ENCODE measurements at places on chromosomes 4 and X. TPM values are rescaled to one million over a fixed set of nuclear protein-coding genes. Genes with fewer than 3 reads are reported as not detected.

Gene ATP2B3
- 0.07 TPM for total RNA-seq

GRCh38 chr4:40246938-40247337, 50.1 kb downstream of the RHOH start:
- no peak overlapping the region for H3K4me3 ChIP-seq
- no peaks in the 10 kb centered on the region for H3K4me1 ChIP-seq
- no peaks in the 10 kb centered on the region for H3K27me3 ChIP-seq
- H3K36me3 ChIP-seq, result no peaks in the 10 kb centered on the region
- no peak overlapping the region for H3K27ac ChIP-seq

Gene TBC1D8B
- 7.3 TPM for total RNA-seq

- no peaks in the 10 kb centered on the region for H3K27me3 ChIP-seq
- H3K4me1 ChIP-seq, result no peaks in the 10 kb centered on the region
- H3K36me3 ChIP-seq, result no peaks in the 10 kb centered on the region
- no peak overlapping the region for H3K27ac ChIP-seq
Measured at GRCh38 chrX:3576886-3577501, 136.5 kb downstream of the PRKX start.

DNA sequence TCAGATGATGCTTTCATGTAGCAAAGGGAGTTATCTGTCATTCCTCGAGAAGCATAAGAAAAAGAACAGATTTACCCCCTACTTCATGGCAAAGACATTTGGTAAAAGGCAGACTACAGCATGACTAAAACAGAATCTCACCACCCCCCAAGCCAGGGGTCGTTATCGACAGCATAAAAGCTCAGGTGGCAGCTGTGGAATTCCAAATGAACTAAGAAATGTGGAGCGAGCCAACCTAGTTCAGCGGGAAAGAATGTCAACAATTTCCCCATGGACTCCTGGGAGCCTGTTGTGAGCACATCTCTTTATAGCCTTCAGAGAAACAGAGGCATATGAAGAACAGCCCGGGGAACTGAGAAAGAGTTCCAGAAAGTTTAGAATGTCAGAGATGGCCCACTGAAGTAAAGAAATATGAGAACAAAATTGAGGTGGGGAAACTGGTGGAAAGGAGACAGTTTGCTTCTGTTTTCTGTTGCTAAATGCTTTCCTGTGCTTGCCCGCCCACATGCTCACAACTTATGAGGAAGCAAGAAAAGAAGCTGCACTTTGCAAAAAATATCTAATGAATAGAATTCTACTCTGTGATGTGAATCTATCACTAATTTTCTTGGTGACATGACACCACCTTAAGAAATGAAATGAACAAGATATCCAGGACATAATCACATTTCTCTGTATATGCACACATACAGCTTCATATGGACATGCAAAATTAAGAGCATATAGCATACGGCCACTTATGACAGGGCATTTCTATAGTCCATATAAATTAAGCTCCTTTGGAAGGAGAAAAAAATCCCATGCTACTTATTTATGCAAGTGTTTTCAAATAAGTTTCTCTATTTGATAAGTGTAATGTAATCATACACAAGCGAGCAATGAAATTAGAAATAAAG, 135.3 kb upstream of the MID1 start:
- H3K4me1 ChIP-seq, result no peaks in the 10 kb centered on the region
- DNase-seq, result no peak
- H3K36me3 ChIP-seq, result no peaks in the 10 kb centered on the region
- no peak overlapping the region for H3K4me3 ChIP-seq
- H3K27me3 ChIP-seq, result no peaks in the 10 kb centered on the region

Gene NXF2
- not detected for total RNA-seq

- H3K4me3 ChIP-seq, result no peak overlapping the region
- H3K27me3 ChIP-seq, result no peaks in the 10 kb centered on the region
- H3K27ac ChIP-seq, result no peak overlapping the region
- no peaks in the 10 kb centered on the region for H3K4me1 ChIP-seq
Measured at GRCh38 chrX:130669233-130669632, 233.8 kb downstream of the ENOX2 start.

Gene FATE1
- total RNA-seq, result not detected

- H3K36me3 ChIP-seq, result no peaks in the 10 kb centered on the region
- no peak overlapping the region for H3K4me3 ChIP-seq
- no peaks in the 10 kb centered on the region for H3K4me1 ChIP-seq
Measured at GRCh38 chr4:177323416-177323815, 13.7 kb downstream of the NEIL3 start.

Gene NIPAL1
- 11.9 TPM for total RNA-seq

GRCh38 chrX:68599256-68600152, 48.0 kb upstream of the STARD8 start:
- H3K27ac ChIP-seq, result no peak overlapping the region
- H3K4me1 ChIP-seq, result no peaks in the 10 kb centered on the region
- H3K36me3 ChIP-seq, result no peaks in the 10 kb centered on the region
- no peak for DNase-seq
- no peak overlapping the region for H3K4me3 ChIP-seq

Gene PDGFRA
- total RNA-seq, result 25.6 TPM

Gene NDNF
- total RNA-seq, result 0.56 TPM

DNA sequence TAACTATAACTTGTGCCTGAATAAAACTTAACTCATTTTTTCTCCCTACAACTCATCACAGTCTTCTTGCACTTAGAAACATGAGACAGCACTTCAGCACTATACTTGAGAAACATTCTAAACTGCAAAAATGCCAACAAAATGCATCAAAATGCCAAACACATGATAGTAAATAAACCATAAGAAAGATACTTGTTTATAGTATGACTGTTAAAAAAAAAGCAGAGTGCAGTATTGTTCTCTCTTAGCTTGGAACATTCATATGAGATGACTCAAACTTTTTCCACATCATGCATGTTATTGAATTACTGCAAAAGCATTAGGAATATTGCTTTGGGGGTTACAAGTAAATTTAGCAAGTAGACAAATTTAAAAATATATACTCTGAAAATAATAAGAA, 135.7 kb upstream of the ANXA10 start:
- no peak overlapping the region for H3K4me3 ChIP-seq
- DNase-seq, result no peak
- no peak overlapping the region for H3K27ac ChIP-seq
- H3K36me3 ChIP-seq, result no peaks in the 10 kb centered on the region
- H3K4me1 ChIP-seq, result no peaks in the 10 kb centered on the region

- H3K4me1 ChIP-seq, result no peaks in the 10 kb centered on the region
- no peak overlapping the region for H3K4me3 ChIP-seq
- H3K36me3 ChIP-seq, result no peaks in the 10 kb centered on the region
- no peak for DNase-seq
Measured at GRCh38 chr4:3771164-3771809, 5.1 kb downstream of the ADRA2C start.

Gene GJB1
- 120 TPM for total RNA-seq

DNA sequence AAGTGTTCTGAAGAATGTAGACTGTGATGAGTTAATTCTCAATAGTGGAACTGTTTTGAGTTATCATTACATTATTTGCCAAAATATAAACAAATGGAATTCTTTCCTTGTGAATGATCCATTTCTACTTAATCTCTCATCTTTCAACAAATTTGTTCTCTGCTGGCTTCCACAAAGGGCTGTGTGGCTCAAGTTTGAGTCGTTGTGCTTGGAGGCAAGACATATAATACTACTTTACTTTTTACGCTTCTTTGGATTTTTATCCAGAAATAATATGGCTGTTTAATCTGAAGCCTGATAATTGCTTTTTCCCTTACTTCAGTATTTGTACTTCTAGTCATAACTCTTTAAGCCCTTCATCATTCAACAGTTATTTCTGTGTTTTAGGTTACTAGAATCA, 169.5 kb downstream of the ARHGAP10 start:
- H3K27me3 ChIP-seq, result no peaks in the 10 kb centered on the region
- DNase-seq, result no peak
- H3K36me3 ChIP-seq, result no peaks in the 10 kb centered on the region
- H3K27ac ChIP-seq, result no peak overlapping the region
- H3K4me1 ChIP-seq, result no peaks in the 10 kb centered on the region

Gene LETM1
- total RNA-seq, result 27.0 TPM

Gene PRKX
- total RNA-seq, result 6.0 TPM

DNA sequence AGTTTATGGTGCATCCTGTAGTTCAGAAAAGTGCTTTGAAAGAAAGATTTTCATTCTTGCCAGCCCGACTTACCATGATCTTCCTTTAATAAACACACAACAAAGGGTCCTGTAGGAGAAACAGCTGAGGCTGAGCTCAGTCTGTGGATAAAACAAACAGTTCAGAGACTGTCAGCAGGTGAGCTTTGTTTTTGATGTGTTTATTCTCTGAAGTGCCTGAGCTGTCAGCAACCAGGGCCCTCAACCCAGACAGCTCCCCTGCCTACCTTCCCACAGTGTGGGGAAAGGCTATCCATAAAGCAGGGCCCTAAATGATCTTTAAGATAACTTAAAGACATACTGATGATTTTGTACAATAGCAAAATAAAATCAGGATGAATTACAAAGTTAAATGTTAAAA, 459.2 kb upstream of the GALNT7 start:
- H3K4me3 ChIP-seq, result no peak overlapping the region
- no peaks in the 10 kb centered on the region for H3K4me1 ChIP-seq
- H3K27me3 ChIP-seq, result no peaks in the 10 kb centered on the region
- no peak for DNase-seq

DNA sequence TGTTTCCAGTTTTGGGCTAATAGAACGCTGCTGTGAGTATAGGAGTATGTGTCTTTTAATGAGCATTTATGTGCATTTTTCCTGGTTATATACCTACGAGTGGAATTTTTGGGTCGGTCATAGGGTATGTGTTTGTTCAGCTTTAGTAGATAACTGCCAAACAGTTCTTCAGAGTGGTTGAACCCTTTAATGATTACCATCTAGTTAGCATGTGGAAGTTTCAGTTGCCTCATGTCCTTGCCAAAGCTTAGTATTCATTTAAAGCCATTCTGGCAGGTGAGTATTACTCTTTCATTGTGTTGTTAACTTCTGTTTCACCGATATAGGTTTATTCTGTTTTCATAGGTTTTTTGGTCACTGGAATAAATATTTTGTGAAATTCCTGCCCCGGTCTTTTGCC, 229.1 kb downstream of the ARHGAP10 start:
- no peaks in the 10 kb centered on the region for H3K4me1 ChIP-seq
- no peak for DNase-seq
- no peak overlapping the region for H3K4me3 ChIP-seq
- no peak overlapping the region for H3K27ac ChIP-seq

GRCh38 chr4:153523941-153524386, 57.8 kb downstream of the TMEM131L start:
- H3K4me1 ChIP-seq, result peaks cover 44% of the 10 kb centered on the region
- H3K27me3 ChIP-seq, result no peaks in the 10 kb centered on the region
- H3K4me3 ChIP-seq, result no peak overlapping the region
- H3K36me3 ChIP-seq, result no peaks in the 10 kb centered on the region
- H3K27ac ChIP-seq, result no peak overlapping the region

Gene GIMD1
- not detected for total RNA-seq

Gene DACH2
- not detected for total RNA-seq

Gene POU4F2
- total RNA-seq, result not detected

- H3K4me1 ChIP-seq, result no peaks in the 10 kb centered on the region
- H3K36me3 ChIP-seq, result no peaks in the 10 kb centered on the region
- H3K27me3 ChIP-seq, result no peaks in the 10 kb centered on the region
- H3K4me3 ChIP-seq, result no peak overlapping the region
- no peak overlapping the region for H3K27ac ChIP-seq
Measured at GRCh38 chrX:150361070-150361776, 1.9 kb upstream of the MAMLD1 start.

- no peak for DNase-seq
- H3K4me1 ChIP-seq, result no peaks in the 10 kb centered on the region
- no peak overlapping the region for H3K27ac ChIP-seq
- H3K4me3 ChIP-seq, result no peak overlapping the region
- no peaks in the 10 kb centered on the region for H3K36me3 ChIP-seq
Measured at GRCh38 chrX:96576368-96576767, 108.3 kb upstream of the DIAPH2 start.

- no peak for DNase-seq
Measured at GRCh38 chr4:166422475-166422874, 549.4 kb downstream of the TLL1 start.

Gene CT83
- not detected for total RNA-seq

DNA sequence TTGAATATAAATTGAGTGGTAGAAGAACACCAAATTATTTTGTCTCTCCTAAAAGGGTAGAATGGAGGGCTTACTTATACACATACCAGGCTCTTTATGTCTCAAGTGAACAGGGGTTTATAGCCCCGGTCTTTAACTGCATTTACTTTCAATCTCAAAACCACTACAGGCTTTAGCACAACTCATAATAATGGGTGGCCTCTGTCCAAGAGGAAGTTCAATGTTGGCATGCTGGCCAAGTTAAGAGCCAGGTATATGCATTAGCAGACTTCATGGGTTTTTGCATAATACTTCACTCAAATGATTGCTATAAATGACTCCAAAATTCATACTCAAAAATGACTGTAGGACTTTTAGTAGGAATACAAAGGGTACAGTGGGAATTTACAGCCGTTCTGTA, 118.5 kb upstream of the OTUD4 start:
- no peaks in the 10 kb centered on the region for H3K27me3 ChIP-seq
- DNase-seq, result no peak
- H3K4me3 ChIP-seq, result no peak overlapping the region
- no peak overlapping the region for H3K27ac ChIP-seq
- H3K36me3 ChIP-seq, result no peaks in the 10 kb centered on the region

- no peak overlapping the region for H3K4me3 ChIP-seq
- DNase-seq, result no peak
- H3K4me1 ChIP-seq, result no peaks in the 10 kb centered on the region
- H3K27ac ChIP-seq, result no peak overlapping the region
- H3K27me3 ChIP-seq, result no peaks in the 10 kb centered on the region
Measured at GRCh38 chrX:103002576-103002975, 61.4 kb downstream of the BEX1 start.

Gene FHIP1A
- 5.7 TPM for total RNA-seq

Gene PLP1
- not detected for total RNA-seq

DNA sequence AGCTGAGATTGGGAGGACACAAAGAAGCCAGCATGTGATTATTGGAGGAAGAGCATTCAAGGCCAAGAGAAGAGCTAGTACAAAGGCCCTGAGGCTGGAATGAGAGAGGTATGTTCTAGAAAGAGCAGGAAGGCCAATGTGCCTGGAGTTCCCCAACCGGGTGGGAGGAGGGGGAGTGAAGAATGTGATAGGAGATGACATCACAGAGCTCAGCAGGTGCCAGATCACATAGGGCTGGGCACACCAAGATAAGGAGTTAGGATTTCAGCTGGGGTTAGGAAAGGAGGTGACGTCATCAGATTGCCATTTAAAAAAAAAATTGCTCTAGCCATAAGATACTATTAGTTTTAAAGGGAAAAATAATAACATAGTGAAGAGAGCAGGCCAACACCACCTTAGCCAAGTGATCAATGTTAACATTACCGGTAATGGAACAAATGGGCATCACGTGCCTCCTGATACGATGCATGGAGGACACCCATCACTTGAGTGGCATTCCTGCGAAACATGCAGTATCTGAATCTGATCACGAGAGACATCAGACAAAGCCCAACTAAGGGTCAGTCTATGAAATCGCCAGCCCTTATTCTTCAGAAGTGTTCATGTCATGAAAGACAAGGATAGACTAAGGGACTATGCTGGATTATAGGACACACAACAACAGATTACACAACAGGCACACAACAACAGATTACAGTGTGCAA, 344.3 kb downstream of the BCOR start:
- H3K27ac ChIP-seq, result no peak overlapping the region
- DNase-seq, result no peak
- H3K4me3 ChIP-seq, result no peak overlapping the region
- H3K4me1 ChIP-seq, result peaks cover 5% of the 10 kb centered on the region
- H3K27me3 ChIP-seq, result no peaks in the 10 kb centered on the region

Gene S100G
- not detected for total RNA-seq

Gene MAGIX
- 8.8 TPM for total RNA-seq

- DNase-seq, result no peak
- H3K4me1 ChIP-seq, result no peaks in the 10 kb centered on the region
- H3K4me3 ChIP-seq, result no peak overlapping the region
- no peaks in the 10 kb centered on the region for H3K27me3 ChIP-seq
- H3K36me3 ChIP-seq, result no peaks in the 10 kb centered on the region
- no peak overlapping the region for H3K27ac ChIP-seq
Measured at GRCh38 chr4:77990456-77990855, 66.7 kb upstream of the FRAS1 start.

Gene CORIN
- 0.16 TPM for total RNA-seq

Measured in right lobe of liver (tissue), 6 donors.